Adrenal gland (tissue), 19 donors: ENCODE measurements at places on chromosomes 13 and 19. TPM values are rescaled to one million over a fixed set of nuclear protein-coding genes. Genes with fewer than 3 reads are reported as not detected.

RPS16 gene
- 1,152 TPM for polyA plus RNA-seq

FPR1 gene
- 2.3 TPM for polyA plus RNA-seq

PEG3 gene
- 511 TPM for polyA plus RNA-seq

RGCC gene
- polyA plus RNA-seq = 21.3 TPM

KLK12 gene
- polyA plus RNA-seq = not detected

RNF225 gene
- not detected for polyA plus RNA-seq

DNA sequence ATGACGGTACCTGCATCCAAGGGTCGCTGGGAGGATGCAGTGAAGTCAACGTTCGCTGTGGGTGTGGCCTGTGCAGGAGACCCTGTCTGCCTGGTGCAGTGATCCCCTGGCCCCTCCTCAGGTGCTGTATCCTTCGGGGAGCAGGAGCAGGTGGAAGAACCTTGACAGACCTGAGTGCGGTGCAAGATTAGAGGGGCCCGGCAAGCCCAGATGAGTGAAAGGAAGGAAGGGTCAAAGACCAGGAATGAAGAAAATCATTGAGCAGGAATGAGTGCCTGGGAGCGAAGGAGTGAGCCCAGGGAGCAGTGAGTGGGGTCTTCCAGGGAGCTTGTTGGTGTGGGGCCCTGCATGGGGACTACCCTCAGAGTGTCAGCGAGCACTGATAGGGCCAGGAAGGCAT, 12.7 kb downstream of the B3GNT8 start:
- no peak overlapping the region for H3K27ac ChIP-seq
- H3K27me3 ChIP-seq = no peaks in the 10 kb centered on the region
- no peaks in the 10 kb centered on the region for H3K36me3 ChIP-seq
- peaks cover 18% of the 10 kb centered on the region for H3K4me1 ChIP-seq
- H3K4me3 ChIP-seq = no peak overlapping the region

GRCh38 chr13:43111559-43112400, 88.4 kb downstream of the DNAJC15 start:
- H3K4me1 ChIP-seq = no peaks in the 10 kb centered on the region
- H3K27me3 ChIP-seq = no peaks in the 10 kb centered on the region
- DNase-seq = no peak
- H3K36me3 ChIP-seq = no peaks in the 10 kb centered on the region

- H3K4me3 ChIP-seq = no peak overlapping the region
- H3K27ac ChIP-seq = no peak overlapping the region
- H3K27me3 ChIP-seq = no peaks in the 10 kb centered on the region
- H3K36me3 ChIP-seq = no peaks in the 10 kb centered on the region
- H3K4me1 ChIP-seq = peaks cover 2% of the 10 kb centered on the region
Measured at GRCh38 chr19:38009650-38010242, 102.7 kb downstream of the SIPA1L3 start.

GRCh38 chr13:91174886-91175501, 172.5 kb upstream of the MIR17HG start:
- H3K27me3 ChIP-seq = peaks cover 18% of the 10 kb centered on the region
- no peaks in the 10 kb centered on the region for H3K4me1 ChIP-seq
- peak overlapping the region; percentile 30 for H3K4me3 ChIP-seq
- H3K27ac ChIP-seq = no peak overlapping the region

GRCh38 chr19:47511128-47511517, 3.7 kb downstream of the NAPA start:
- no peaks in the 10 kb centered on the region for H3K36me3 ChIP-seq
- no peaks in the 10 kb centered on the region for H3K27me3 ChIP-seq
- no peak overlapping the region for H3K4me3 ChIP-seq
- H3K4me1 ChIP-seq = peaks cover 76% of the 10 kb centered on the region
- DNase-seq = peak; percentile 92
- H3K27ac ChIP-seq = peak overlapping the region; percentile 49

DNA sequence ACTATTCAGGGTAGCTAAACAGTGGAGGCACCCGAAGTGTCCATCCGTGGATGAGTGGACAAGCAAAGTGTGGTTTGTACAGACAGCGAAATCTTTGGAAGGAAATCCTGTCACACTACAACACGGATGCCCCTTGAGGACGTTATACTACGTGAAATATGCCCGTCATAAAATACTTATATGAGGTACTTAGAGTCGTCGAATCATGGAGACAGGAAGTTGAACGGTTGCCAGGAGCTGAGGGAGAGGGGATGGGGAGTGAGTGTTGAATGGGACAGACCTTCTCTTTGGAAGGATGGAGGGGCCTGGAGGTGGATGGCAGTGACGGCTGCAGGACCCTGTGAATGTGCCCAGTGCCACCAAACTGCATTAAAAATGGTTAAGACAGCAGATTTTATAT, 11.6 kb downstream of the ATP4B start:
- H3K36me3 ChIP-seq = no peaks in the 10 kb centered on the region
- H3K27ac ChIP-seq = no peak overlapping the region
- no peak for DNase-seq
- peaks cover 14% of the 10 kb centered on the region for H3K4me1 ChIP-seq
- no peak overlapping the region for H3K4me3 ChIP-seq

DNA sequence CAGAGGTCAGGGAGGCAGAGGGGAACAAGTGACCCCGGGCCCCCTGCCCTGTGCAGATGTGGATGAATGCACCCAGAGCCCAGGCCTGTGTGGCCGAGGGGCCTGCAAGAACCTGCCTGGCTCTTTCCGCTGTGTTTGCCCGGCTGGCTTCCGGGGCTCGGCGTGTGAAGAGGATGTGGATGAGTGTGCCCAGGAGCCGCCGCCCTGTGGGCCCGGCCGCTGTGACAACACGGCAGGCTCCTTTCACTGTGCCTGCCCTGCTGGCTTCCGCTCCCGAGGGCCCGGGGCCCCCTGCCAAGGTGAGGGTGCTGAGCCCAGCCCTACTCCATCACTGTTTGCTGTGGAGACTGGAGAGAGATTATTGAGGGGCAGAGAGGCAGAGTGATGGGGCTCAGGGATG, 9.9 kb downstream of the LTBP4 start:
- peaks cover 13% of the 10 kb centered on the region for H3K4me1 ChIP-seq
- H3K27me3 ChIP-seq = no peaks in the 10 kb centered on the region
- no peak overlapping the region for H3K27ac ChIP-seq
- H3K4me3 ChIP-seq = no peak overlapping the region

- H3K36me3 ChIP-seq = peaks cover 6% of the 10 kb centered on the region
- H3K4me1 ChIP-seq = no peaks in the 10 kb centered on the region
- no peak for DNase-seq
- H3K27ac ChIP-seq = no peak overlapping the region
Measured at GRCh38 chr19:53583181-53583580, 45.2 kb downstream of the ZNF331 start.

DNA sequence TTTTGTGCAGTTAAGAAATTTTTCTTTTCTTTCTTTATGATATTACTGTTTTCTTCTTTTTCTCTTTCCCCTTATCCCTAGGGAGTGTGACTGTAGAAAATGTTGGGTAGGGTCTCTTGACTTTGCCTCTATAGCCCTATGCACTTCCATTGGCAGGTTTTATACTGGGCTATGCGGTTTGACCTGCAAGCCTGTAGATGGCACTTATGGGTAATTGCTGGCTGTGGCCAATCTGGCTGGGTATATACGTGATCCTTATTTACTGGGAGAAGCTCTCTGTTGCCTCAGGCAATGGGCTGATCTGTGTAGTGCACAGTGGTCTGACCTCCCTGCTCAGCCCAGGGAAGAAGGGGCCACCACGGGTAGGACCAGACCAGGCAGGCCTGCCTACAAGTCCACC, 78.8 kb downstream of the RAP2A start:
- no peaks in the 10 kb centered on the region for H3K36me3 ChIP-seq
- H3K4me1 ChIP-seq = no peaks in the 10 kb centered on the region
- no peak overlapping the region for H3K27ac ChIP-seq

DNA sequence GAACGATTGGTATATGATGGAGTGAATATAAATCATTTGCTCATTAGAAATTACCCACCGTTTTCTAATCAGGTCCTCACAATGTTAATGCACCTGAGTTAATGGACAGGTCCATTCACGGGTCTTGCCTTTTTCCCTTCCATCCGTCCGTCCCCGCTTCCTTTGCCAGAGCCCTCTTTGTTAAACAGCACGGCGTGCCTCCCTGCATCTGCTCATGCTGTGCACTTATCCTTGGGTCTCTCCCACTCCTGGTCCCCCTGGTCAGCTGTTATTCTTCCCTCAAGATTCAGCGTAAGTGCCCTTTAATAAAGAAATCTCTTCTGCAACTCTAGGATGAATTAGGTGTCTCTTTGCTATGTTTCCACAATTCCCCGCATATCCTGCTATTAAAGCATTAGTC, 324.5 kb downstream of the DNAJC15 start:
- H3K4me1 ChIP-seq = no peaks in the 10 kb centered on the region
- no peaks in the 10 kb centered on the region for H3K36me3 ChIP-seq
- H3K27me3 ChIP-seq = no peaks in the 10 kb centered on the region
- H3K27ac ChIP-seq = no peak overlapping the region

DNA sequence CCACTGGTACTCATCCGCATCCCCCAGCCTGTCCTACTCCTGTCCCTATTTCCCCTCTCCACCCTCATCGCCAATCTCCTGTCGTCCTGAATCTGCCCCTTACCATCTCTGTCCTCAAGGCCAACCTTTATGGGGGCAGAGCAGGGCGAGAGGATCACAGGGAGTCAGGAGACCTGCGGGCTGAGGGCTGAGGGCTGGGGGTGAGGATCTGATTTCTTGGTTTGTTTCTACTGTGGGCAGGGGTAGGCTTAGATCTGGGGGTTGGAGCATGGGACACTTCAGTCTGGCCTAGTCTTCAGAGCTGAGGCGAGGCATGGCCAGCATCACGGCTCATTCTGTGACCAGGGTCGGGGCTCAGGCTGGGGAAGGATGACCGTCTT, 16.5 kb upstream of the ERCC1 start:
- H3K36me3 ChIP-seq = no peaks in the 10 kb centered on the region
- peaks cover 17% of the 10 kb centered on the region for H3K4me1 ChIP-seq
- no peak for DNase-seq
- no peaks in the 10 kb centered on the region for H3K27me3 ChIP-seq
- H3K4me3 ChIP-seq = no peak overlapping the region

DNA sequence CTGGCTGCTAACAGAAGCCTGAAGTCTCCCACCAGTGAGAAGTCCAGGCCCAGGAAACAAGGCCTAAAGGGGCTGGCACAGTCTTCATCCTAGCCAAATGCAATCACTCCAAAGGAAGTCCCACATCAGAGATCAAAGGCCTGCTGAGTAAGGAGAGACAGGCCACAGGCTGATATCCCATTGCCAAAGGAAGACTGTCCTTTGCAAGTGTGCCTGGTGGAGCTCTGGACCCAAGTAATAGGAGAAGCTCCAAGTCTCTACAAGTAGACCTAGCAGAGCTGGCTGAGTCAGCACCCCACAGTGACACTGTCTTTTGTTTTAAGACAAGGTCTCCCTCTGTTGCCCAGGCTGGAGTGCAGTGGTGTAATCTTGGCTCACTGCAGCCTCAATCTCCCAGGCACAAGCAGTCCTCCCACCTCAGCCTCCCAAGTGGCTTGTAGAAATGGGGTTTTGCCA, 4.5 kb downstream of the DBP start:
- H3K27ac ChIP-seq = peak overlapping the region; percentile 95
- peaks cover 66% of the 10 kb centered on the region for H3K4me1 ChIP-seq
- DNase-seq = peak; percentile 74
- no peaks in the 10 kb centered on the region for H3K27me3 ChIP-seq

DNA sequence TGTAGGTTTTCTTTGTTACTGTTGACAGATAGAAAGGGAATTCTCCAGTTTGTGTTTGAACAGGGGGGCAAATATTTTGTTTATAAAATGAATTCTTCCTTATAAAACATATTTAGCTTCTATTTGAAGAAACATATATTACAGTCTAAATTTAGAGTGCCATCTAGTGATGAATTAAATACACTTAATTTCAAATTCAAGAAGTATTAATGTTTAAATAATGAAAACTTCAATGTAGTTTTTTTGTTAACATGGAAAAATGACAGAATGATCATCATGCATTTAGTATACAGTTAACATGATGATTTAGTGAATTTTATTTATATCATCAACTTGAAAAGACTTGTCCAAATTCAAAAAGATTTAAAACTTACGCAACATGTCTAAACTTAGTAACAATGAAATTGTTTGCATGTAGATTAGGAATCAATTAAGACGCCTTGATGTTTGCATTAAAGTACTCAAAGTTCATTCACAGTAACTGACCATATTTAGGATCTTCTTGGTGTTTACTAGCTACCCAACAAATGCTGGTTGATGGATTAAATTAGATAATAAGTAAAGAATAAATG, 765.9 kb upstream of the SLITRK1 start:
- H3K27ac ChIP-seq = no peak overlapping the region
- H3K36me3 ChIP-seq = no peaks in the 10 kb centered on the region
- no peak overlapping the region for H3K4me3 ChIP-seq
- no peaks in the 10 kb centered on the region for H3K4me1 ChIP-seq

DNA sequence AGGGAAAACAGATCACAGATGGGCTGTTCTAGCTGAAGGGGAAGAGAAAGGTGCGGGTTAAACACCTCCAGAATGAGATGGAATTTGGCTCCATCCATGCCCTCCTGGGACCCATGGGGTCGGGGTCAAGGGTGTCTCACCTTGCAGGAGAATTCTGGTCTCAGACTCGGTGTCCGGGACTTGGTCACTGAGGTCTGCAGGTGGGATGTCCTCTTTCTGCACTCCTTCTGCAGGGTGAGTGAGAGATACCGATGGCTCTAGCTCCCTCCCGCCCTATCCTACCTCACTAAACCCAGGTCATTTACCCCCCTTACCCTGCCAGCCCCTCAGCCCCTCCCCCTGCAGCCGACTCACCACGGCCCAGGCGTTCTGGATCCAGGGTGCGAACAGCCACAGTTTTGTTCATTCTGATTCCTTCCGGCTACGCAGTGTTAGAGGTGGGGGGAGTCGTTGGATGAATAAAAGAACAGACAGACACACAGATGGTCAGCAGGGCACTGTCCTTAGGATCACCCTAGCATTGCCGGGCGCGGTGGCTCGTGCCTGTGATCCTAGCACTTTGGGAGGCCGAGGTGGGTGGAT, 24.1 kb downstream of the C3 start:
- no peaks in the 10 kb centered on the region for H3K27me3 ChIP-seq
- no peak overlapping the region for H3K27ac ChIP-seq
- H3K4me1 ChIP-seq = no peaks in the 10 kb centered on the region
- H3K4me3 ChIP-seq = no peak overlapping the region
- DNase-seq = no peak
- H3K36me3 ChIP-seq = peaks cover 58% of the 10 kb centered on the region

DNA sequence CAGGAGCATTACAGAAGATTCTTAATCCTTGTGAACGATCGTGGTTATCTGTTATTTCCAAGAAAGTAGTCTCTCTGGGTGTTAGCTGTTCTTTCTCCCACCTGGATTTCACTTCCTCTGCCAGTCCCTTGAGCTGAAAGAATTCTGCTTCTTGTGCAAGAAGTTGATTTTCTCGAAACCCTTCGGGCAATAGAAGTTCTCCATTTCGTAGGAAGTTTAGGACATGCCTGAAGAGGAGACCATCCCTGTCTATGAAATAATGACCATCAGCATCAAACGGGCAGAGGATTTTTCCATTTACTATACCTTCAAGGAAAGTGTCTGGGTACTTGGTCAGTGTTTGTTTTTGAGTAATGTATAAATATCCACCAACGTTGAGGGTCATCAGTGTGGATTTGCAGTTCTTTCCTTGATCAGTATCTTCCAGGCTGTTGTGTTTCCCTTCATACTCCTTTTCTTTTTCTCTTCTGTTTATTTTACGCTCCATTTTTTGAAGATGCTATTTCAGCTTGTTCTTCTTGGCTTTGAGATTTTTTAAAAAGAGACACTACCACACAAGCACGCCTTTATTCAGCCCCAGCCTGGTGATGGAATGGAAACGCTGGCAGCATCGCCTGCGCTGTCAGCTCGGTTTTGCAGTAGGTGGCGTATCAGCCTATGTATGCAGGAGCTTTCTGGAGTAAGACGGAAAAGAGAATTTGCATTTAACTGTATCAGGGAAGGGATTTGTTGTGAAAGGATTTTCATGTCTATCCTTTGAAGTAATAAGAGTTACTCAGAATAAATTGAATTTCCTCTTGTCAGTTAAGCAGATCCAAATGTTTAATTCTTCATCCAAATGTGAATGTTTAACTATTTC, 6.5 kb downstream of the KCTD4 start:
- H3K4me1 ChIP-seq = peaks cover 5% of the 10 kb centered on the region
- H3K27me3 ChIP-seq = no peaks in the 10 kb centered on the region
- no peak overlapping the region for H3K4me3 ChIP-seq
- H3K27ac ChIP-seq = no peak overlapping the region
- peak; percentile 65 for DNase-seq
- no peaks in the 10 kb centered on the region for H3K36me3 ChIP-seq
